ENCODE measurements at places on chromosomes 4 and X.

GRCh38 chrX:85303544-85303943 lies 59.8 kb downstream of the ZNF711 start:
- no peak for DNase-seq

- DNase-seq = no peak
Measured at GRCh38 chr4:183888564-183888963, 16.5 kb upstream of the STOX2 start.

- DNase-seq = peak; percentile 10
Measured at GRCh38 chr4:123452616-123453015, 56.0 kb downstream of the SPRY1 start.

GRCh38 chrX:69038188-69038587 lies 127.1 kb downstream of the PJA1 start:
- DNase-seq = no peak

DNA sequence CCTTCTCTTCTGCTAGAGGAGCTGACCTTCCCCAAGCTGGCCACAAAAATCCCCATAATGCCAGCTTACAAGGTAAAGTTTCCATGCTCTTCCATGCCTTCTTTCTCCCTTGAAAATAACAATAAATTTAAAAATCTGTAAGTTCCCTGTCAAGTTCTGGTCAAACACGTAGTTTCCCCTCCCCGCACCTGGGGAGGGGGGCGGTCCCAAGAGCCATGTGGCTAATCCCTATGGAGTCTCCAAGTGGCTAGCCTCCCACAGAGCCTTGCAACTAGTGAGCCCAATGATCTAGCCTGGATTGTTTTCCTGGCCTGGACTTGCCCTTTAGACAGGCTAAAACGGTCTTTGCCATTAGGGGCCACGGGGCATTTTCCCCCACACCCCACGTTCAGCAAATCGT lies 2.1 kb upstream of the NRK start:
- no peak for DNase-seq

- DNase-seq = no peak
Measured at GRCh38 chr4:54661169-54661568, 3.4 kb downstream of the KIT start.

GRCh38 chr4:38065176-38065575 lies 105.0 kb downstream of the PTTG2 start:
- DNase-seq = no peak

DNA sequence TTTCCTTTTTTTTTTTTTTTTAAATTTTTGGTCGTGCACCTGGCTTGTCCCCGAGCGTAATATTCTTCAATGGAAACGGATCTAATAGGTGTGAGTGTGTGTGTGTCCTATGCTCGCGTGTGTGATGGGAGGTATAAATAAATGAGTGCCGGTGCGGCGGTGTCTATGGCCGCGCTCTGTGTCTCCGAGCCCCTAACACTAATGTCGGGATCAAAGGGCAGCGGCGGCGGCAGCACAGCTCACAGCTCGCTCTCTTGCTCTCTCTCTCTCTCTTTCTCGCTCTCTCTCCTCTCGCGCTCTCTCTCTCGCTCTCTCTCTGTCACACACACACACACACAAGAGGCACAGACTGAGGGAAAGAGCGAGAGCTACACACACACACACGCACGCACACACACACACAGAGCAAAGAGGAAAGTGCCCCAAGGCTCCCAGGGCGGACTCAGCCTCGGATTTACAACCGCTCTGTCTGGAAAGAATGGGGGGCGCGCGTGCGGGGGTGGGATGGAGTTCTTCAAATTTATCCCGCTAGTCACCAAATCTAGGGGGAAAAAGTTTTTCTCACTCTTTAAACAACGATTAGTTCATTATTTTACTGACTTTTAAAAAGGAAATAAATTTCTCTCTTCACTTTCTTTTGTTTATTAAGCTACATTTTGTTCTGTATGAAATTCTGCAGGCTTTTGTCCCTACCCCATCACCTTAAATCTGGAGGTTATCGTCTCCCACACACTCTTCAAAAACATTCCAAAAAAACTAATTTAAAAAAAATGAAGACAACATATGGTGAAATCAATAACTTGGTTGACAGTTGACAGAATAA lies at the start of gene ZNF827:
ZNF827 (minus strand) TSS at position 206 of the 823 bp plus-strand sequence. CDS start 416 bp downstream, outside the sequence.
- DNase-seq = peak; percentile 7

DNA sequence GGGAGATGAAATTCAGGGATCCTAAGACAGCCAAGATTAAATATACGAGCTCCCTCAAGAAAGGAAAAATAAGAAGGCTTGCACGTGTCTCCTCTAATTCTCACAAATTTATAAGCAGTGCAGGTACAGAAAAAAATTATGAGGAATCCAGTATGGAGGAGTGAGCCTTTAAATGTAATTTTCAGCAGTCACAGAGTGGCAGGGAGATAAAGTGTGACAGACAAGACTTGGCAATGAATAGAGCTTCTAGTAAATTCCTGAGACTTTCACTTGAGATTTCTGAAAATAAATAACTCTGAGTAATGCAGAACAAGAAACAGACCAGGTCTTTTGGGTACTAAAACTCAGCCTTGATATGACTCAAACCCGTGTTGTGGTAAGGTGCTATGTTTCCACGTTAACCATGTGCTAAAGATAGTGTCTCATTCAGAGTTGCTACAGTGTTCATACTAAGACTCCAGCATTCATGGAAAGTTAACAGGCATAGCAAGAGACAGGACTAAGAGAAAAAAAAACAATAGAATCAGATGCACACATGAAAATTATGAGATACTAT lies 119.8 kb downstream of the SPOCK3 start:
- no peak for DNase-seq

DNA sequence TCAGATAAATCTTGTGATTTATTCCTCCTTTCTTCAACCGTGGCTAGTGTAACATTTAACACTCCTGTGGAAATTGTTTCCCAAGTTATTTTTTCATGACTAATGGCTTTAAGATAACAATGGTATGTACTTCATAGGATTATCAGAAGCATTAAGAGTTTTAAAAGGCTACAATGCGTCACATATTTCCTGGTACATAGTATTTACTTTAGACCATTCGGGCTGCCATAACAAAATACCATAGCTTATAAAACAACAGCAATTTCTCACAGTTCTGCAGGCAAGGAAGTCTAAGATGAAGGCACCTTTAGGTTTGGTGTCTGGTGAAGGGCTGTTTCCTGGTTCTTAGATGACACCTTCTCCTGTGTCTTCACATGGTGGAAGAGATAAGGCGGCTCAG lies 158.6 kb downstream of the PAPSS1 start:
- DNase-seq = no peak

- no peak for DNase-seq
Measured at GRCh38 chr4:180330521-180330920, 1912.7 kb upstream of the TENM3 start.

DNA sequence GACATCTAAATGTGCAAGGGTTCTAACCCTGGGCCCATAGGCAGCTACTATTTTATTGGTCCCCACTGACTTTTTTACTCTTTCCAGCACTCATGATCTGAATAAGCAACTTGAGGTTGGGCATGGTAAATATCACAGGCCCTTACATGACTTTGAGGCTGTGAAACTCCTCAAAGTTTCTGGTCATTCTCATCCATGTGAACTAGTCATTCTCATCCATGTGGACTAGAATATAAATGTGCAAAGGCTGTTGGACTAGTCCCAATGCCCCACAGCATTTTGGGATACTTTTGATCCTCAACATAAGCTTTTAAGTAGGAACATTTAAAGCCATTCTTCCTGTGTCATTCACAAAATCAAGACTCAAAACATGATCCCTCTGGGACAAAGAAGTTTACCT lies 290.7 kb upstream of the PPARGC1A start:
- no peak for DNase-seq

GRCh38 chr4:146029147-146029546 lies 90.5 kb upstream of the ZNF827 start:
- DNase-seq = no peak

DNA sequence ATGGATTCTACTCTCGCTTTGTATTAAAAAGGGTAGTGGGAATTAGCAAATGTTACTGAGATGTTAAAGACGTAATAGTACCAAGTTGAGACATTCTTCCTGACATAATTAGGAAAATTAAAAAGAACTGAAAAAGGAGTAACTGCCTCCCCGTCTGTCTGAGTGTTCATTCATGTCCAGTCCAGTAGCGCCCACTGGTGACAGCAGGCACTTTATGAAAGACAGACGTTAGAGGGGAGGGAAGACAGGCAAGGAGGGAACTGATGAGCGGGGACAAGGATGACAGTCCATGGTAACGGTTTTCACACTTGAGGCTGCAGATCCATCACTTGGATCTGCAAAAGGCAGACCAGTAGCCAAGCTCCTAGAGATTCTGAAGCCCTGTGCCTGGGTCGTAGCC lies 326.7 kb downstream of the STK32B start:
- no peak for DNase-seq

DNA sequence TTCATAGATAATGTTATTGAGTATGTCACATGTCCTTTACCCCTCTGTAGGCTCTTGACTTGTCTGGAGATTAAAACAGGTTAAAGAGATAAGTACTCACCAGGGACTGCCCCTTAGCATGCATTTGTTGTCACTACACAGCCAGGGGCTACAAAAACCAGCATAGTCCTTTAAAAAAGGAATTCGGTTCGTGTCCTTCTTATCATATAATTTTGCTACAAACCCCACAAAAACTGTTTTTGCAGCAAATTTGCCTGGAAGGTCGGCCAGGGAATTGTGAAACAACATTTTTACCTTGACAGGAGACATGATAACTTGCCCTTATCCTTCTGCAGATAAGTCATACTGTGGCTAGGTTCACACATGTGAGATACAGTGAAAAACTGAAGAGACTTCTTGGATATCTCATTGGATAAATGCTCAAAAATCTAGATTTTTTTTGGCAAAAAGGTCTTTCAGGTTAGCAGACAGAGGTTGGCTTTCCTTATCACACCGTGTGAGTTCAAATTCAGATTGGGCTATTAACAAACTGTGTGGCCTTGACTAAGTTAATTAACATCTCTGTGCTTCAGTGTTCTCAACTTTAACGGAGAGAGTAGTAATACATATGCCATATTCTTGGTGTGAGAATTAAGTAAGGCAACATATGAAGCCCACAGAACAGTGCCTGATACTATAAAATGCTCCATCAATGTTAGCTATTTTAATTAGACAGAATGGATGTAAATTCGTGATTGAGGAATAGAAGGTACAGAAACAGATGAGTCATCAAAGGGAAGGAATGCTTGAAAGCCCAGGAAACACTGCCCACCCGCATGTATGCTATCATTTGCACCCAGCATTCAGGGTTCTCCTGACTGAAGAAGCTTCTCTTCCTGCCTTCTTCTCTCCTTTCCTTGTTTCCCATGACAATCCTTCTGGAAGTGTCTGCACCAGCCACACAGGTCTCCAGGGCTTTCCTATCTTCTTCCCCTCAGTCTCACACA lies 30.0 kb downstream of the FAM9C start:
- DNase-seq = no peak

GRCh38 chrX:43656005-43656494 lies at the start of gene MAOA:
Gene MAOA, plus strand, starts transcription at chrX:43656299. Its CDS starts 43 bp downstream, at chrX:43656342.
- no peak for DNase-seq

DNA sequence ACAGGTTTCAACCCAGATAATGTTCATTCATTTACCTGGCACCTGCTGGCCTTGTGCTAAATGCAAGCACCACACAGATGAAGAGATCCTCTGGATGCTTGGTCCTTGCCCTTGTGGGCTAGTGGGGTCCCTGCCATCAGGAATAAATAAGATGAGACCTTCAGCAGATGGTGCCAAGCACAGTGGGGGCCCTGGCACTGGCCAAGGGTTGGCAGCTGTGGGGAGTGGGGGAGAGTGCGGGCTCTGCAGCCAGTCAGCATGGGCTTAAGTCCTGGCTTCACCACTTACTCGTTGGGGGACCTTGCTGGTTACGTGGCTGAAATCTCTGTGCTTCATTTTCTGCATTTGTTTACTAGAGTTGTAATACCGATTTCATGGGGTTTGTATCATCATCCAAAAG lies 6.9 kb downstream of the LAP3 start:
- DNase-seq = no peak

GRCh38 chr4:186137196-186137794 lies 32.8 kb downstream of the FAM149A start:
- DNase-seq = no peak

DNA sequence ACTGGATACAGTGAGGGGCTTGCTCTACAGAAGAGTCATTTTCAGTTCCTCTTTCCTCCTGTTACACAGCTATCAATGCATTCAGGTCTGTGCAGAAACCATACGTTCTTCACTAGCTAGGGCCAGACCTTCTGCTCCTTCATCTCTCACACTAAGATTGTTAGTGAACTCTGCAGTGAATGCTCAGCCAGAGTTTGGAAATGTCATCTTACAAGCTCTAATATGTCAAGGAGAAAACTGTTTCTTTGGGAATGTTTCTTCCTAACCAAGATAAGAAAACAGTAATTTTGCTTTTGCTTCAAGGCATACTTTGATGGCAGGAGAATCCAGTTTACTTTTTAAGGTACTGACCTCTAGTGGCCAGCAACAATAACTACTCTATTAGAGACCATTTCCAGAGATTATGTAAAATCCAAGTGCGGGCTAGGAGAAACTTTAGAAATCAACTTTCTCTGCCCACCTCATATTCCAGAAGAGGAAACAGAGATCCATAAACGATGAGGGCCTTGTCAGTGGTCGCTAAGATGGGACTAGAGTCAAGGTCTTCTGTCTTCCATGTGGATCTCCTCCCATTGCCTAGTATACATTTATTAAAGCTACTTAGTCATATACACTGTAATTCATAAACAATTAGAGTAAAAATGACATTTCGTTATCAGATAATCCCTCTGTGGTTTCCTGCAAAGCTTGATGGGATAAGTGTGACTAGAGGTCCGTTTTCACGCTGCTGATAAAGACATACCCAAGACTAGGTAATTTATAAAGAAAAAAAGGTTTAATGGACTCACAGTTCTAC lies 12.1 kb upstream of the CC2D2A start:
- no peak for DNase-seq

DNA sequence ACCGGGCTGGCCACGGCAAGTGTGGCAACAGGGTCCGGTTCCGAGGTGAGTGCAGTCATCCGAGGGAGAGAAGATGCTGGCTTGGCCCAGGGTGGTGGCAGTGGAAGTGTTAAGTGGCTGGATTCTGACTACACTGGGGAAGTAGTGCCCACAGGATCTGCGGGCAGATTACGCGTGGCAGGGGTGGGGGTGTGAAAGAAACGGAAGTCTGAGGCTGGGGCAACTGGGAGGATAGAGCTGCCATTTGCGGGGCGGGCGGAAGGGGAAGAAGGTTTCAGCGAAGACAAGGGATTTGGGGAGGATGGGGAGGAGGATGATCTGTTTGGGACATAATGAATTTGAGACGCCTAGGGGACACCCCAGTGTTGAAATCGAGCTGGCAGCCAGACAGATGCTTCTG lies 5.3 kb downstream of the RS1 start:
- DNase-seq = no peak

GRCh38 chrX:54484666-54485065 lies 11.4 kb downstream of the FGD1 start:
- no peak for DNase-seq

- no peak for DNase-seq
Measured at GRCh38 chr4:108774809-108775530, 12.1 kb upstream of the ETNPPL start.

- no peak for DNase-seq
Measured at GRCh38 chr4:143531788-143532491, 18.4 kb downstream of the SMARCA5 start.

Data from NCI-H1048 (cell line).